T1000 (cell line): ENCODE measurements at places on chromosomes 3 and 15.

- DNase-seq, result no peak
Measured at GRCh38 chr3:30204126-30204525, 402.3 kb upstream of the TGFBR2 start.

GRCh38 chr15:42239528-42240182, 31.6 kb upstream of the VPS39 start:
- no peak for DNase-seq

DNA sequence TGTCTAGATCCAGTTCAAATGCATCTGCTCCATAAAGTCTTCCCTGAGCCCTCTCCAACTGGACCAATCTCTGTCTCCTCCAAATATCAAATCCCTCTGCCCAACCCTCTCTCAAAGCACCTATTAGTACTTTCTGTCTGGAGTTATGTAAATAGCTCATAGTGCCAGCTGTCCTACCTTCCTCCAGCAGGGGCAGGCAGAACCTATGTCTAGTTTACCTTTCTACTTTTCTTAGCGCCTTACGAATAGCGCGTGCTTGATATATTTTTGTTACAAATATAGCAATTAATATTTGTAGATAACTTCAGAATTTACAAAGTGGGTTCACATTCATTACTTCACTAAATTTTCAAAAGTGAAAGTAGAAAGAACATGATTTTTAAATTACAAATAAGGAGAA, 14.0 kb upstream of the CCDC80 start:
- no peak for DNase-seq

DNA sequence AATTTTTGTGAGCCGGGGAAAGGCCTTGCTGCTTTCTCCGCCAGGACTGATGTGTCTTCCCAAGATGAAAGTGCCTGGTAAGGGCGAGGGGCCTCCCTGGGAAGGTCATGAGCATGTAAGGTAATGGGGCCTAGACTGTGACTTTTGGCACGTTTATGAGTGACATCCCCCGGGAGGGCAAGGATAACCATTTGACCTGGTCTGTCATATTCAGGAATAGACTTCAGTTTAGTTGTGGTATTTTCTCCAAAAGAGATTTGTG, 631 bp upstream of the CNBP start:
- DNase-seq, result no peak

DNA sequence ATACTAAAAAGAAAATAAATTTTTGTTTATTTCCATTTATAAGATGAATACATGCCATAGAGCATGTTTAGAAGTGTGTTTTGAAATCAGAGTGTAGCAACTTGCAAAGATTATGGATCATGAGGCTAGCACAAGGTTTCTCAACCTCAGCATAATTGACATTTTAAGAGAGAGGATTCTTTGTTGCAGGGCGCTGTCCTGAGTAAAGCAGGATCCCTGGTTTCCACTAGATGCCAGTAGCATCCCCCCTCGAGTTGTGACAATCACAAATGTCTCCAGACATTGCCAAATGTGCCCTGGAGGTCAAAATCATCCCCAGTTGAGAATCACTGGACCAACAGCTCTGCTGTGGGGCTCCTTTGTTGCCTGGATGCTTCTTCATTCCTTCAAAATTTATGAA, 128.5 kb upstream of the RBMS3 start:
- no peak for DNase-seq

DNA sequence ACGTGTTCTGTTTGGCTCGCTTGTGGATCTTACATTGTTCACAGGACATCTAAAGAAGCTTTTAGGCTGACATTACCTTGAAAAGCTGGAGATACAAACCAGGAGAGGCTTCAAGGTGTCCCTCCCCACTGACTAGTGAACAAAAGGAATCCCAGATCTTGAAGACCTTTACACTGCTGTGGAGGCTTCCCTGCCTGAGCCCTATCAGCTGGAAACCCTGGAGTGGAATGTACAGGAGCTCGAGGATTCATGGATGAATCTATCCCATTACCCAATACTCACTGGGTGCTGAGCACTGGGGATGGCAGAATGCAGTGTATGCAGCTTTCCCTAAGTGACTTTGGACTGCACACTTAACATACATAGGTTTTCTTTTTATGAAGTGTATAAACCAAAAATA, 82.3 kb upstream of the MFGE8 start:
- DNase-seq, result no peak

GRCh38 chr15:68303560-68304436, 26.3 kb downstream of the FEM1B start:
- DNase-seq, result no peak
